NT2/D1 (cell line): ENCODE measurements at places on chromosomes 7 and 10.

DNA sequence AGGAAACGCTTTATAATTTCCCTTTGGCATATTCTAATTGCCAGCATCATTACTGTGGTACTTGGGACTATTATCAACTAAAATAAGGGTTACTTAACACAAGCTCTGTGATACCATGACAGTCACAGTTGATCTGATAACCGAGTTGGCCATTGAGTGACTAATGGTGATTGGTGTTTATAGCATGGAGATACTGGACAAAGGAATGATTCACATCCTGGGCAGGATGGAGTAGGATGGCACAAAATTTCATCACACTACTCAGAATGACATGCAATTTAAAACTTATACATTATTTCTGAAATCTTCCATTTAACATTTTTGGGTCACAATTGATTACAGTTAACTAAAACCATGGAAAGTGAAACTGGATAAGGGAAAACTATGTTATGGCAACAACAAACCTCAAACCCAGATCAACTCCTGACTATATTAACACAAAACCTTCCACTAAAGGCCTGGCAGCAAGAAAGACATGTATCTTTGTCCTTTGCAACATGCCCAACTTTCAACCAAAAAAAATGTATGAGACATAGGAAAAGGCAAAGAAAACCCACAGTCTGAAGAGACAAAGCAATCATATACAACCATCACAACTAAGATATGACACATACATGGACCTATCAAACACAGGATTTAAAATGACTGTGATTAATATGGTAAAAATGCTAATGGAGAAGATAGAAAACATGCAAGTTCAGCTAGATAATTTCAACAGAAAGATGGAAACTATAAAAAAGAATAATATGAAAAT is 208.5 kb upstream of the NRP1 start:
- no peak for DNase-seq

DNA sequence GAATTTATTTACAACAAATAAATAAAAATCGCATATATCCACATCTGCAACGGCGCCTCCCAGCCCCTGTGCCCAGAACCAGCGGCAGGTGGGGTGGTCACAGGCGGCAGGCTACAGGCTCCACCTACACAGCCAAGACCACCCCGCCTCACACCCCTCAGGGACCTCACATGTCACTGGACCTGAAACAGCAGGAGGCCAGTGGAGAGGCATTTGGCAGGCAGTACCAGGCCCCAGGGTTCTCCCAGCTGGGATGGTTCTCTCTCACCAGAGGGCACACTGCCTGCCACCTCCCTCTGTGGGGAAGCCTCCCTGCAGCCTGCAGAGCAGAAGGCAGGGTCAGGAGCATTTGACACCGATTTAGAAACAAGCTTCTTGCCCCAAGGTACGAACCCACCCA is 81.5 kb downstream of the MAD1L1 start:
- DNase-seq, result no peak

DNA sequence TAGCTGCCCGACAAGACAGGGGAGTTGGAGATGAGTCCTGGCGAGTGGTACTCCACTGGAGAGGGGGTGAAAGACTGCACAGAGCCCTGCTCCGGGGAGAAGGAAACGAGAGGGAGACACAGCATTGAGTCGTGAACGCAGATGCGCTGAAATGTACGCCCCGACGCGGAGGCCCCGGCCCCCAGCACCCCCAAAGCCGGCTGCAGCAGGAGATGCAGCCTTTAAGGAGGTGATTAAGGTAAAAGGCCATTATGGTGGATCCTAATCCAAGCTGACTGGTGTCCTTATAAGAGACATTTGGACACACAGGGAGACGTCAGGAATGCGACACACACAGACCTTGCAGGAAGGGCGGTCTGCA is 166.3 kb upstream of the IMMP2L start:
- no peak for DNase-seq

DNA sequence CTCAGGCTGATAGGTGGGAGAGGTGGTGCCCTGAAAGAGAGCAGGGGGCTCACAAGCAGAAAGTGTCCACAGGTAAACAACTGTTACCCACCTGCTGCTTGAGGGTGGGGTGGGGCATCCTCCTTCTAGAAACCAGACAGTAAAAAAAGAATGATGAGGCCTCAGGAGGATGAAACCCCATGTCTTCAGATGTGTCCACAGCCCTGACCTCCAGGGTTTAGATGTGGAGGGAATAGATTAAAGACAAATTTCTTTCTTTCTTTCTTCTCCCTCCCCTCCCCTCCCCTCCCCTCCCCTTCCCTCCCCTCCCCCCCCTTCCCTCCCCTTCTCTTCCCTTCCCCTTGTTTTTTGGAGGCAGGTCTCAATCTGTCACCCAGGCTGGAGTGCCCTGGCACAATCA is 333.5 kb upstream of the NUPR2 start:
- no peak for DNase-seq

DNA sequence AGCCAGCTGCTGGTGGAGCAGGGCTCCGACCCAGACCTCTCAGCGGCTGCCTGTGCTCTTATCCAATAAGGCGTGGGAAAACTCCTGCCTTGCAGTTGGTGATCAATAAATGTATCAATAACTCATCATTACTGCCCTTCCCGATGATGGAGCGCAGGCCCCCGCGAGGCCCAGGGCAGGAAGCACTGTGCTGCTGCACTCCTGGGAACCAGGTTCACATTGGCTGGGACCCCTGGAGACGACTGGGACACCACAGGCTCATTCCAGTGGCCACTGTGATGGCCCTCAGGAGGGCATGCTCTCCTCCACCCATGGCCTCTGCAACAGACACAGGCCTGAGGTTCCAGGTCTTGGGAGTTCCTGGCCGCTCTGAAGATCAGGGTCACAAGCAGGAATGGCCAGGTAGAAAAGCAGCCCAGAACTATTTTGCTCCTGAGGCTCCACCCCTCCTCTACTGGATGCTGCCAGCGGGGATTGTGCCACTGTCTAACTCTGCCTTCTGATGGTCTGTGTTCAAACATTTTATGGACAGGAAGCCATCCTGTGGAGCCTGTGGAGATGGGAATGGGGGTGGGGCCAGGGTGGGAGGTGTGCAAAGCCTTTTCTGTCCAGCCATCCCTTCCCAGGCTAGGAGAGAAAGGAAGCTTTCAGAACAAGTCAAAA is 287.4 kb upstream of the ZMIZ1 start:
- no peak for DNase-seq

- DNase-seq, result no peak
These were observed 189.6 kb downstream of the TMEM178B start for GRCh38 chr7:141263508-141263907.

GRCh38 chr10:114087655-114088054 is 44.0 kb downstream of the ADRB1 start:
- no peak for DNase-seq

DNA sequence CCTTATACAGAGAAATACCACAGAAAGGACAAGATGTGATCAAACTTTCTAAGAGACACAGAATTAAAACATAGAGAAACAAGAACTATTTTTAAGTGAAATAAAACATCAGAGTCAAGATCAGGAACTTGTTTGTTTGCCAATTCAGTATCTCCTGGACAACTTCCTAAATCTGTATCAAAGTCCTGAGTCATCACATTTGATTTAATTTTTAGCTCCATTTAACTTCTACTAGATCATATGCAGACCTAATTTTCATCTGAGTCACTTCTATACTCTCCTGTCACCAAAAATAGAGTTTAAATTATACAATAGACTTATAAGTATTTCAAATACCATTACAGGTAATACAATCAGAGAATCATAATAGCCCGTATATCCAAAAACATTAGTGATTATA is 268.1 kb downstream of the PRKG1 start:
- no peak for DNase-seq

DNA sequence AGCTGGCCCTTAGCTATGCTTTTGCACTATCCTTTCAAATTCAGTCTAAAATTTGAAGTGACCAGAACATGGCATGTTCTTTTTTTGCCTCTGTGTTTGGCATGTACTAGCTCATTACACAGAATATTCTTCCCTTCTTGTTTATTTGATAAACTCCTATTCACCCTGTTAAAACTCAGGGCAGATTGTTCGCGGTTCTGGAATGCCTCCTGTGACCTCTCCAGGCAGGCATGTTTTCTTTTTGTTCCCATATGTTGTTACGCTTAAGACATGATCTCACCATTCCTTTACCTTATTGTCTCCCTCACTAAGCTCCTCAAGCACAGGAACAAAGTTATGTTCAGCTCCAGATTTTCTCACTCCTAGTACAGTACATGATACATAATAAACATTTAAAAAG is 181.7 kb downstream of the CCSER2 start:
- DNase-seq, result no peak

DNA sequence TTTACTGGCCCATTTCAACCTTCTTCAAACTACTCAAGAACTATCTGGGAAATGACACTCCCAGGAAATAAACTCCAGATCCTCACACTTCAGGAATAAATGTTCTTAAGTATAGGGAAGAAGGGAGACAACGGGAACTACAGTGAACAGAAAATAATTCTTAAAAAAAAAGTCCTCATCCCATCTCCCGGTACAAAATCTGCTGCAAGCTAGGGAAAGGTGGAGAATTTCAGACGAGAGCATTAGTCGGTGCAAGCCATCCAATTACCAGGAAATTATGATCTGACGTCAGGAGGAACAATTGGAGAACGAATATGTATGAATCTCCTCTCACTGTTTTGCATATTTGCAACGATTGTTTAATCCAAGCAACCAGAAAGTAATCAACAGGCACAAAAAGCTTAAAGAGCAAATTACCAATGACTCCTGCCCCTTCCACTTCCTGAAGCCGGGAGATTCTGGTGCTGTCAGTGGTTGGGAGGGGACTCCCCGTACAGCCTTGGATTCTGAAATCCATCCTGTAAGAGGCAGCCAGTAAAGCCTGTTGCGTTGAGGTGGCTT is 15.1 kb upstream of the GATA3 start:
- no peak for DNase-seq

- no peak for DNase-seq
These were observed 152.0 kb upstream of the TMEM72 start for GRCh38 chr10:44759122-44759521.

- DNase-seq, result no peak
These were observed 349.7 kb upstream of the NRP1 start for GRCh38 chr10:33684211-33684611.

GRCh38 chr10:16848562-16849154 is 31.4 kb upstream of the RSU1 start:
- no peak for DNase-seq

- no peak for DNase-seq
These were observed 67.0 kb upstream of the CFAP46 start for GRCh38 chr10:133009218-133009950.
